ENCODE measurements at places on chromosomes 16 and 17.

- DNase-seq, result no peak
Observed at GRCh38 chr16:85563515-85564276, 49.4 kb upstream of the GSE1 start.

DNA sequence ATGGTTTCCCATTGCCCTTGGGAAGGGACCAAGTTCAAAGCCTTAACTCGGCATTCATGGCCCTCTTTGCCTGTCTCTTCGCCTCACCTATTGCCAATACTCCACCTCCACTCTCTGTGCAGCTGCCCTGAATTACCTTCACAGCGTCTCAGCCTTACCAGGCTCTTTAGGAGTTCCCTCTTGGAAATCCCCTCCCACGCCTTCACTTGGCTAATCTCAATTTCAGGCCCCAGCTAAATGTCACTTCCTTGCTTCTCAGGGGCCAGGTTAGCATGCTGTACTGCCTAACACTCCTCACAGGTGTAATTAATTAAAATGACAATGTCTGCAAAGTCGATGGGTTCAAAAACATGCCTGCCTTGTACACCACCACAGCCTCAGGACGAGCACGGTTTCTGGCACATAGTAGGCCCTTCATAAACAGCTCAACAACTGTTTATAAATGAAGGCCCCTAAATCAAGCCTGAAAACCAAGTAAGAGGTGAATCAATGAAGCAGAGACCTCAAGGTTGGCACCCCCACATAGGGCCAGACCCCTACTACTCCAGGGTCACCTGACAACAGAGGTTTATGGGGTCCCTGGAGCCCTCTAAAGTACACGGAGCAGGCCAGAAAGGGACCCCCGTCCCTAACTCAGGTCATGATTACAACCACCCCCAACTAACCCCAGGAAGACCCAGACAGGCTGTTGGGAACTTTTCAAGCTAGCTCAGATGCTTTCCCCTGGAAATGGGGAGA, 11.2 kb upstream of the EEF2K start:
- no peak for DNase-seq

GRCh38 chr17:43949781-43950180, 4.0 kb downstream of the PYY start:
- DNase-seq, result no peak

- DNase-seq, result no peak
Observed at GRCh38 chr16:87044829-87045228, 272.4 kb downstream of the C16orf95 start.

DNA sequence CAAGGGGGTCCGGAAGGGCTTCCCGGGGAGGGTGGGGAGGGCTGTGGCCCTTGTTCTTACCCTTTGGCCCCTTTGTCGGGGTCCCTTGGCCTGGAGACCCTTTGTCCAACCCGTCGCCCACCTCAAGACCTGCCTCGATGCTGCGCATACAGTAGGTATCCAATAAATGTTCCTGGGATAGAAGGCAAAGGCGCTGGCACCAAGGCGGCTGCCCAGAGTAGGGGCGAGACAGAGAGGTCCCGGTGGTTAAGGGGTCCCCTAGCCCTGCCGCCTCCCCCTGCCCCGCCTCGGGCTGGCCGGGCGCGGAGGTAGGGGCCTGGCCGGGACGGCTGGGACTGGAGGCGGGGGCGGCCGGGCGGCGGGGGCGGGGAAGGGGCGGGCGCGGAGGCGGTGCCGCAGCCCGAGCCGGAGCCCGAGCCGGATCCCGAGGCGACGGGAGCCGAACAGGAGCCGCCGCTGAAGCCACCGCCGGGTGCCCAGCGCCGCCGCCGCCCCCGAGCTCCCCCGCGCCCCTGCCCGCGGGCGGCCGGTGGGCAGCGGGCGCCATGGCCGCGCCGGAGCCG, at the start of gene NHERF2:
Gene NHERF2 (plus strand): TSS at position 442 of the 563 bp plus-strand sequence. CDS start 104 bp downstream, at position 546.
- no peak for DNase-seq

- no peak for DNase-seq
Observed at GRCh38 chr17:2755891-2756724, 6.7 kb upstream of the CCDC92B start.

DNA sequence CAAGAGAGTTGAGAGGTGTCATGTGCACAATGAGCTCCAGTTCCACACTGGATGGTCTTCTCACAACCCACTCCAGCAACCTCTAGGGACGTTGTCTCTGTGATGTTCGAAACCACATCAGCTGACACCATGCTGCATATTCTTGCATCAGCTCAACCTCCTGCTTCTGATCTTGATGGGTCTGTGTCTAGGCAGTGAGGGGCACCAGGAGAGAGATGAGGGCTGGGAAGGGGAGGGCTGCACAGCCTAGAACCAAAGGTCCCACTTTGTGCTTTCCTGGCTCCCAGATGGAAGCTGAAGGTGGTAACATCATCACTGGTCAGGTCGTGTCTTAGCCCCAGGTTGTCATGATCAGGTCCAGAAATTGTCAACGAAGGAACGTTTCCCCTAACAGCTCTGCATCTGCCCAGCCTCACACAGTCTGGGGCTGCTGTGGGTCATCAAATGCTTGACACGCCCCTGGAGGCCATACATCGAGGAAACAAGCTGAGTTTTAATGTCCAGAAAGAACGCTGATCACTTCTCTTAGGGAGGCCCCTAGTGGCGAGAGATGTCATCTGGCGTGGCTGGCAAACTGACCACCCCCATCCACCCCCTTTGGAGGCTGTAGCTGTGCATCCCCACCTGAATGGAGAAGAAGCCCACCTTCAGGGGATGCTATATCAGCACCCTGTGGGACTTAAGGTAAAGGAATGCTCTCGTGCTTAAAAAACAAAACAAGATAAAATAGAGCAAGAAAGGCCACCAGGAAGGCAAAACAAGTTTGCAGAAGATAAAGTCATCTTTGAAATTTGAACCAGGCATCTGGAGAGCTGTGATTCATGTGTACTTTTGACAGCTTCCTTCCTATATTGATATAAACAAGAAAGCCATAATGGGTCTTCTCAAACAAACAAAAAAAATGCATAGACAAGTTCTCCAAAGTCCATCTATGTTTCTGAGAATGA, 58.3 kb downstream of the WIPI1 start:
- DNase-seq, result no peak

GRCh38 chr17:45265821-45266220, 3.9 kb upstream of the SPATA32 start:
- no peak for DNase-seq

DNA sequence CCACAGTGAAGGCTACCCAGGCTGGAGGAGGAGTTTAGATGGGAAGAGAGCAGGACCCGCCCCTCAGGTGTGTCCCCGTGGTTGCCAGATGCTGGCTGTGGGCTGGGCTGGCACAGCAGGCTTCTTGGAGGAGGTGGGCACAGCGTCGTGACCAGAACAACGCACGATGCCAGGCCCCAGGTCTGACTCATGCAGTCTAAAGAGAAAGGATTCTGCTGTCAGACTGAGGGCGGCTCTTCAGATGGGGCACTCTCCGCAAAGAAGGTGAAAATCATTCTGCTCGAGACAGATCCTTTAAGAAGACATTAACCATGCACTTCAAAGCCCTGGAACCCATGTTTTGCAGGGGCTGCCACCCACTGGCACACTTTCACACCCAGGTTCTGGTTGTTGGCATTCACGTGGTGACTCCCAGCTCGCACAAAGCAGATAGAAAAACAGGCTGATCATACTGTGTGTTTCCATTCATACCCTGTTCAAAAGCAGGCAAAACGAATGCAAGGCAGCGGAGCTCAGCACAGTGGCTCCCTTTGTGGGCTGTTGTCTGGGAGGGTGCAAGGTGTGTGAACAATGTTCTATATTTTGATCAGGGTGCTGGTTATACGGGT, 19.0 kb downstream of the CACNG4 start:
- no peak for DNase-seq

DNA sequence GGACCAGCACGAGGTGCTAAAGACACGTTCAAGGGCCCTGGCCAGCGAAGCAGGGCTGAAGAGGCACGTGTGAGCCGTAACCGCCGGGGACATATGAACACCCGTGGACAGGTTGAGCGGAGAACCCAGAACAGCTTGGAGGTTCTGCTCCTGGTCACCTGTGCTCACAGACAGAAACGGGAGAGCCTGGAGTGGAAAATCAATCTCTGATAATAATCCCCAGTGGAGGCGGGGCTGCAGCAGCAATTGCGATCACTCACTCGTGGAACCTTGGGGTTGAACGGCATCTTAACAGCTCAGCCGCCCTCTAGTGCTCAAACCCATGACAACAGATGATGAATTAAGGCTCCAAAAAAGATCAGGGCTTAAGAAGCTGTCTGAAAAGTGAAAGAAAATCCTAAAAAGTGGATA, 25.6 kb downstream of the WIPI1 start:
- no peak for DNase-seq

DNA sequence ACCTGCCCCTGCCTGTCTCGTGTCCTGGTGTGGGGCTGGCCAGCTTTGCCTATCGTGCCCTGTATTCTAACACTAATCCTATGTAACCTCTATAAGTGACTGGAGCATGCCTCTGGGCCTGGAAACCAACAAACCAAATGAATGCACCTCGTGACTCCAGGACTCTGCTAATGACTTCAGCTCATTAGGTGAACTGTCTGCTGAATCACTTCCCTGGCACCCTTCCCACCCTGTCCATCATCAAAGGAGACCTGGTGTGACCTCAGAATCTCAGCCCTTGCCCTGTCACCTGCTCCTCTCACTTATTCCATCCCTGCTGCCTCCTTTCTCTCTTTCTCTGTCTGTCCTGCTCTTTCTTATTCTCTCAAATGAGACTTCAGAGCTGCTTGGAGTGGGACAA, 322.4 kb downstream of the CBLN1 start:
- no peak for DNase-seq

- no peak for DNase-seq
Observed at GRCh38 chr17:64413513-64413912, 22.9 kb upstream of the PECAM1 start.

GRCh38 chr16:15963307-15963910, 14.0 kb downstream of the ABCC1 start:
- no peak for DNase-seq

- DNase-seq, result no peak
Observed at GRCh38 chr17:78105551-78105950, 23.0 kb downstream of the TMC6 start.

GRCh38 chr16:52068447-52069074, 478.4 kb downstream of the TOX3 start:
- no peak for DNase-seq

DNA sequence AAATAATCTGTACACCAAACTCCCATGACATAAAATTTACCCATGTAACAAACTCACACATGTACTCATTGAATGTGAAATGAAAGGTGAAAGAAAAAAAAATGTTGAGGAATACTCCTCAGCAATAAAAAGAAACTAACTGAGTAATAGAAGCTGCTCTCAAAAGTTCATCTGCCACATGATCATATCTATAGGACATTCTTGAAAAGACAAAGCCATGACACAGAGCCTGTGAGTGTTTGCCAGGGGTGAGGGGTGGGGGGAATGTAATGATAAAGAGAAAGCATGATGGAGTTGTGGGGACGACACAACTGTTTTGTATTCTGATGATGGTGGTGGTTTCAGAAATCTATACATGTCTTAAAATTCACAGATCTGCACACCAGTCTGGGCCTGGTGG, 52.2 kb upstream of the TMC5 start:
- no peak for DNase-seq

DNA sequence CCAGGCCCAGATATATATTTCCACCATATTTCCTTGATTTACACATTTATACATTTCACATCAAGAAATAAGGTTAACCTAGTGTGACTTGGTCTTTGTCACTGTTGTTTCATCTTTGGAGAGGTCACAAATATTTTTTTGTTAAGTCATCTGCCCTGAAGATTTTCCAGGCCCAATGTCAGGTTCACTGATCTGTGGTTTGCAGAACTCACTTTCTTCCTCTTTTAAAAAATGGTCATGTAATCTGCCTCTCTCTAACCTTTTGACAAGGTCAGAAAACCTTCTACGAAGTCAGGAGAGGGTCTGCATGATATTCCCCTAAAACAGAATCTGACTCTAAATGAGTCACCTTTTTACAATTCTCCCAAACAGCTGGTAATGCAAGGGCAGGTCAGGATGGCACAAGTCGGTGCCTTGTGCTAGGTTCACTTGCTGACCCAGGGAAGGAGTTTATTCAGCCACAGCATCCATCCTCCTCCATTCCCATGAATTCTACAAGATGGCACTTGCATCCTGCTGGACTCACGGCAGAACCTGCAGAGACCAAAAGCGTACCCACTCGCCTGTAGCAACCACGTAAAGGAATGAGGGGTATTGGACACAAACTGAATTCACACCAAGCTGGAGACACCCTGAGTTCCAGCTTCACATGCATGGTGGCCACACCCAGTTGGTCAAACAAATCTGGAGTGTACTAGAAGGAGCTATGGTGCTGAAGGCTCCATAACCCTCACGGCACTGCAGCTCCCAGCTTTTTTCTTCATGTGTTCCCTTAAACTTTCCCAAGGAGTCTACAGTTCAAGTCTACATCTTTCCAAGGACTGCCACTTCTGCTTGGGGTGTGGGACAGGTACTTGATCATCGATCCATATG, 1.6 kb upstream of the KIAA0513 start:
- DNase-seq, result no peak

DNA sequence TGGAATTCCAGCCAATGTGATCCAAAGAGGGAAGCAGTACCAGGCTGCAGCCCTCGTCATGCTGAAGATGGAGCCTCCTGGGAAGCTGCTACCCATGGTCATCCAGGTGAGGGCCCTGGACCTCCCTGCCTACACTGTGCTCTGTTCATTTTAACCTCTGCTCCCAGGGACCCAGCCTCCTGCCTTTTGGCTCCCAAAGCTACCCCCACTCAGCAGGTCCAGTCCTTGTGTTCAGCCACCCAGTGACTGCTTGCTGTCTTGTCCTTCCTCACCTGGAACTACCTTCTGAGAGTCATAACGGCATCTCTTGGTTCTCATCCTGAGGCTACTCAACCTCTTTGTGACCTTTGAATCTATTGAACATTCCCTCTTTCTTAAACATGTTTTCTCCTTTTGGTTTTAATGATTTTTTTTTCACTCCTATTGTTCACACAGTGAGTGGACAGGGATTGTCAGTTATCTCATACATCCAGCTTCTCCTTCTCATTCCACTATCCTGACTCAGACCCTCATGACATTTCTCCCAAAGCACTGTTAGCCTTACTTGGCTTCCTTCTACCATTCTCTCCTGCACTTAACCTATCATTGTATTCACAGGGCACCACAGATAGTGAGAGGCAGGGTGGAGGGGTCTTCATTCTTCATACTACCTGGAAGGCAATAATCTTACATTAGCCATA, 53.3 kb downstream of the GOSR1 start:
- no peak for DNase-seq

- no peak for DNase-seq
Observed at GRCh38 chr17:71402661-71403141, 718.1 kb upstream of the SOX9 start.

DNA sequence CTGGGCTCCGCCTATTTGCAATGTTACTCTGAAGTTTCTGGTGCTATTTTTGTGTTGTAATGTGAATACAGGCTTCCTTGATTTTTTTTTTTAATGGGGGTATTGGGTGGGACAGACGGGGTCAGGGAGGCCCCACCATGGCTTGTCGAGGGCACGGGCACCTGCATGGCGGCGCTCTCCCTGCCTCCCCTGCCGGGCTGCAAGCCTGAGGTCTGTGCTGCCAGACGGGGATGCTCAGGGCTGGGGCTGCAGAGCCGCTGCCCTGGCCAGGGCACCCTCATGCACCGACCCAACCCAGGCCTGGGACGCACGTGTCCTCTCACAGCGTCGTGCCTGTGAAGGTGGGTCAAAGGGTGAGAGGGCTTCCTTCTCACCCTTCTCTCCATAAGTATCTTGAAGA, 13.0 kb upstream of the ZFPM1 start:
- no peak for DNase-seq

GRCh38 chr16:88345721-88346560, 36.8 kb upstream of the ZNF469 start:
- DNase-seq, result no peak

GRCh38 chr16:88768071-88768783, 16.8 kb downstream of the PIEZO1 start:
- DNase-seq, result no peak

Data from stimulated activated CD8-positive, alpha-beta memory T cell treated with anti-CD3 and anti-CD28 coated beads, Interleukin-4, amount 100 ng/mL, for 4 hours (primary cell).